ENCODE measurements at places on chromosomes 5 and 9. TPM values are rescaled to one million over a fixed set of nuclear protein-coding genes. Genes with fewer than 3 reads are reported as not detected.

Gene ARHGEF39
- not detected for total RNA-seq

Gene EDIL3
- total RNA-seq, result 118 TPM

Gene CPLANE1
- 21.6 TPM for total RNA-seq

Gene REEP2
- 6.4 TPM for total RNA-seq

Gene PDZD2
- not detected for total RNA-seq

Gene NRARP
- total RNA-seq, result 1.2 TPM

Gene BTNL8
- not detected for total RNA-seq

Gene TRIM52
- 4.3 TPM for total RNA-seq

Gene CDC25C
- 0.16 TPM for total RNA-seq

Gene FSTL4
- 0.36 TPM for total RNA-seq

All from myocyte (in vitro differentiated cells).